Right lung (tissue), 10 donors: ENCODE measurements at places on chromosomes 16 and 17. TPM values are rescaled to one million over a fixed set of nuclear protein-coding genes. Genes with fewer than 3 reads are reported as not detected.

GRCh38 chr17:64783031-64783461 is 120.9 kb upstream of the SMURF2 start:
- DNase-seq = no peak

GRCh38 chr16:65200156-65200773 is 78.4 kb upstream of the CDH11 start:
- no peak for DNase-seq

DNA sequence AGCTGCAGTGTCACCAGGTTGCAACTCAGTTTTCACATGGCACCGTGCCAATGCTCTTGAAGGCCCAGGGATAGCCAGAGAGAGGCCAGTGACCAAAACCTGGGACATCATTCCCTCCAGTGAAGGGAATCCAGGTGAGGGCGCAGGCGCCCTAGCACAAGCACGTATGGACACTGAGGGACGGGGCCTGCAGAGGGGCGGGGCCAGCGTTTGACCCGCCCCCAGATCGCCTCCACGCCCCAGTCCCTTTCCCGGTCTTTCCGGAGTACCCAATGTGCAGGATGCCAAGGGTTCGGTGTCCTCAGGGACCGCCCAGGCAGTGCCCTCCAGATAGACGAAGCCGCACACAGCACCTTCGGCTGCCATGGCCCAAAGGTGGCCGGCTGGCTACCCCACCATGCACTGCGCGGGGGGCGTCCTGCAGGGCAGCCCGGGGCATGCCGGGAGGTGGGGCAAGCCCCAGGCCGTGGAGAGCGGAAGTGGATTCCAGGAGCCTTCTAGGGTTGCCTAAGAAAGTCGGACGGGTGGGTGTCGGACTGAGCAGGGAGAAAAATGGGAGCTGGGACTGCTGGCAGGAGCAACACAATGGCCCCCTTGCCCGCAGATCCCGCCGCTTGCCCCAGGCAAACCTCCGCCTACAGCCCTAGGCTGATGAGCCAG is 4.6 kb downstream of the SLC12A4 start:
- peak; percentile 47 for DNase-seq

The PYY gene
- polyA plus RNA-seq = 0.17 TPM

DNA sequence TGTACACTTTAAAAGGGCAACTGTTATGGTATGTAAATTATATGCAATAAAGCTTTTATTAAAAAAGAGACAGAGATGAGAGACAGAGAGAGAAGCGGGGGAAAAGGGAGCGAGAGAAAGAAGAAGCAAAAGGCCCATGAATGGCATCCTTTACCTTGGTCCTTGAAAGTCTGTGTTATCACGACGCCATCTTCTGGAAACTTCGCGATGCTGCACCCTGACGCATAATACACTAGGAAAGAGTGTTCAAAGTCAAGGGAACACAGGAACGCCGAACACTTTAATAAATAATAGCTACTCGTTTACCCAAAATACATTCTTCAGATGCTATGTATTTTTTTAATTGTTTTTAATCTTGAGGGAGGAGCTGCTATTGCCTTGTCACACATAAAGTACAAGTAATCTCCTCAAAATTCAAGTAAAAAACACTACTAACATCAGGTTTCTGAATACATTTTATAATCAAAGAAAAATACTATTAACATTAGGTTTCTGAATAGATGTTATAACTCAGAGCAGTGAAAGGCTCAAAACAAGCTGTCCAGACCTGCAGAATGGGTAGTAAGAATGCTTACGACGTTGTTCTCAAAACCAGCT is 23.0 kb upstream of the SLC38A8 start:
- peak; percentile 23 for DNase-seq
